Small intestine (tissue), 16 donors: ENCODE measurements at places on chromosomes 2 and 18. TPM values are rescaled to one million over a fixed set of nuclear protein-coding genes. Genes with fewer than 3 reads are reported as not detected.

DNA sequence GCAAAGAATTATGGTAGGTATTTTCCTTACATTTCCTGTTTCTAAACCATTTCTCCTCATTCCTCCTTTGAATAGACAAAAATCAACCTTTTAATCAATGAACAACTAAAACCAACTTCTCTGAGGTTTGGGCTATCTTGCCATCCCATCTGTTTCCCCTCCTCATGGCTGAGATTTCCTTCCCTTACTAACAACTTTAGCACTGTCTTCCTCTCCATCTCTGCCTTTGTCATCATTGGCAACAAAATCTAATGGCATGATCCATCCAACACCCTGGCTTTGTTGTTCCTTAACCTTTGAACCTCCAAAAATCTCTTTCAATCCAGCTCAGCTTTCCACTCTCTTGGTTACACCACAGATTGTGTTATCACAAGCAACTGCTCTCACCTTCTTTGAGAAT is 95.3 kb upstream of the FAM136A start:
- no peak for DNase-seq

- no peak for DNase-seq
These were observed 61.3 kb downstream of the EFEMP1 start for GRCh38 chr2:55862246-55862645.

GRCh38 chr2:121649149-121649595 is at the start of gene CLASP1:
Gene CLASP1, minus strand, starts transcription at chr2:121649462. Its CDS starts 43,567 bp downstream, at chr2:121605895.
- no peak for DNase-seq

DNA sequence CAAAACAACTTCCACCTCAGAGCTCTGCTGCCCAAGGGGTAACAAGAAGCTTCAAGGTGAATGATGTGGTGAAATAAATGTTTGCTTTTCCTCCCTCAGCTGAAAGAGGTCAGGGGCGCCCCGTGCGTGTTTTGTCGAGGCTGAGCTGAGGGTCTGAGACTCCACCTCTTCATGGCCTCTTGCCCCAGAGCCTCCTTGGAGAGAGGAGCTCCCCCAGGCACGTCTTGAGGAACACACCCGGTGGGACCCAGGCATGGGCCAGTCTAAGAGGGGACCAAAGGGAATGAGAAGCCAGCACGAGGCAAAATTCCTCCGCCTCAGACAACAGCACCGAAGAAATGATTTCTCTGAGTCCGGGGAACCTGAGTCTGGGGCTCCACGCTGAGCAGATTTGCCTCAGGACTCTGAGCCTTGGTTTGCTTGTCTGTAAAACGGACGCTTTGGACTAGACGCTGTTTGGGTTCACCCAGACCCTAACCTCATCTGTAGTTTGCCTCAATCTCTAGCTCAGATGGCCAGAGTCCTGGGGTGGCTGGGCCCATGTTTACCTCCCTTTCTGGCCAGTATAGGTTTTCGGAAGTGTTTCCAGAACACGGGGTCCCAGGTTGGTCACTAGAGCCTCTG is 56.4 kb upstream of the ODC1 start:
- DNase-seq, result no peak

DNA sequence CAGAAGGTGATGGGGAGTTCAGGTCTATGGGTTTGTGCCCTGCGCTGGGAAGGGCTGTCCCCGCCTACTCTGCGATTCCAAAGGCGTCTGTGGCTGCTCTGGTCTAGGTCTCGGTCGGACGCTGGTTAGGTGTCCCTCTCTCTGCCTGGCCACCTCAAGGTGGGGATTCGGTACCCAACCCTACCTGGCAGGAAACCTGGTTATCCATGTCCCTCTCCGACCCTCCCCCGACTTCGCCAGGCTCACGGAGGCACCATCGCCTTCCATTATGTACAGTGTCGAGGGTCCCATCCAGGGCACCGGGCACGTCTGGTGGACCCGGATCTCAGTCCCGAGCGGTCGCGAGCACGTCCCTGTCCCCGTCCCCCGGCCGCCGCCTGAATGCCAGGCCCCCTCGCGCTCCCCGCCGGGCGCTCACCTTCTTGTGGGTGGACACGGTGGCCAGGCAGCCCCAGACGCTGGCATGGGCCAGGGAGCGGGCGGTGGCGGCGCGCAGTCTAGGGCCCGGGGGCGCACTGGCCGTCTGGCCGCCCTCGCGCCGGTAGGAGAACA is 628 bp downstream of the CREG2 start:
- no peak for DNase-seq

The VAPA gene
- polyA plus RNA-seq, result 129 TPM
